NCI-H1930 (cell line): ENCODE measurements at places on chromosomes 7 and 10.

- DNase-seq = no peak
Observed at GRCh38 chr7:105448181-105448580, 59.5 kb upstream of the SRPK2 start.

GRCh38 chr10:77240706-77241349, 396.8 kb downstream of the KCNMA1 start:
- DNase-seq = no peak

DNA sequence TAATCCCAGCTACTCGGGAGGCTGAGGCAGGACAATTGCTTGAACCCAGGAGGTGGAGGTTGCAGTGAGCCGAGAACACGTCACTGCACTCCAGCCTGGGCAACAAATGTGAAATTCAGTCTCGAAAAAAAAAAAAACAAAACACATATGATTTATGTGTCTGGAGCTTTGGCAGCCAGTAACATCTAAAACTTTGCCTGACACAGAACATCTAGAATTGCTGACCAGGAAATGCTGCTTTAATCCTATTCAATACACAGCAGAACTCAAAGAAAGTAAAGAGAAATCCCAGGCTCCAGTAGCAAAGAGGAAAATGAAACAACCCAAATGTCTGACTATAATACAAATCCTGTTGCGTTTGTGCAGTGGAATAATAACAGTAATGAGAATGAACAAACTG, 4.5 kb upstream of the CCDC6 start:
- DNase-seq = no peak

GRCh38 chr10:115659616-115660015, 566.5 kb downstream of the ATRNL1 start:
- no peak for DNase-seq

DNA sequence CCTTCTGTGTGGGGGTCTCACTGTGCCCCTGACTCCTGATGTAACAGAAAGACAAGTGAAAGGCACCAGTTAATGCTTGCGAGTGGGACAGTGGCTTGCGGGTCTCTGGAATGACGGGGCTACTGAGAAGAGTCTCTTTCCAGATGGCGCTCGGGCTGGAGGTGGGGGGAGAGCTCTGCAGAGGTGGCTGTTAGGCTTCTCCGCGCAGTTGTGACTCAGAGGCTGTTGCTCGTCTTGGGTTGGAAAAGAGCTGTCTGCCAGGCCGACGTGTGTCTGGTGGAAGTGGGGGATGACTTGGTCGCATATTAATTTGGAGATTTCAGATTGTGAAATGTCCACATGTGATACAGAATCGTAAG, 27.9 kb upstream of the SH2B2 start:
- DNase-seq = no peak

DNA sequence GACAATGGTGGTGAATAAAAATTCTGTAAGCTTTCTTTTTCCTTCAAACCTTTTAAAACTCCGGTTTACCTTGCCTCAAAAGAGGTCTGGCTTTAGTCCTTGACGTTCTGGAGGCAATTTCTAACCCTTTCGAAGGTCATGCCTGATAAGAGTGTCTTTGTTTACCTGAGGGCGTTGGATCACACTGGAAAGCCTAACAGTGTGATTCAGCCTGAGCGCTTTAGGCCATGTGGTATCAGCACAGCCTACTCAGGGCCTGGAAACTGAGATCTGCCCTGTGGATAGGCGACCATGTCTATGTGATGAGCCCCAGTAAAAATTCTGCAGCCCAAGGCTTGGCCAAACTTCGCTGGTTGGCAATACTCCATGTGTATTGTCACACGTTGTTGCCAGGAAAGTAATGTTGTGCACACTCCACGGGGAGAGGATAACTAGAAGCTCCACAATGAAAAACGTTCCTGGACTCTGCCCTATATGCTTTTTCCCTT, 10.7 kb downstream of the CCDC6 start:
- DNase-seq = no peak

GRCh38 chr7:2932402-2933251, 88.5 kb upstream of the GNA12 start:
- DNase-seq = no peak

DNA sequence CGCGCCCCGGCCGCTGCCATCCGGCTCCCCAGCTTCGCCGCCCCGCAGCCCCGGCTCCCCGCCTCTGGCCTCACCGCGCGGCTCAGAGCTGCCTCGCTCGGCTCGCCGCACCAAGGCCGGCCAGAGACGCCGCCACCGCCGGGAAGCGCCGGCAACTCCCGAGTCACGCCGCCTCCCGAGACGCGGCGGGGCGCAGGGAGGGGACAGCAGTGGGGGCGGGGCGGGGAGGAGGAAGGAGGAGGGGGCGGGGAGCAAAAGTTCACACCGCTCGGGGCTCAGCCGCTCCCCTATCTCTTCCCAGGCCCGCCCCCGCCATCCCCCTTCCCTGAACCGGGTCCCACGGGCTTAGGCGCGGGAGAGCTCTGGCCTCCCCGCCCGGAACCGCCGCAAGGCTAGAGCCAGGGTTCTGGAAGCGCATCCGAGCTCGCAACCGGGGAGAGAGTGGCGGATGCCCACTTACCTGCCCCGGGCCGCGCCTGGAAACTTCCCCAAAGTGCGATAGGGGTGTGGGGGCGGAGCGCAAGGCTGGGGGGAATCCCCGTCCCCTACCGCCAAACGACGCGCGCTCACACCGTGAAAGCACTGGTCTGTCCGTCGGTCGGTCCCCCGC, 1.0 kb downstream of the CHST15 start:
- no peak for DNase-seq

- DNase-seq = no peak
Observed at GRCh38 chr7:5243261-5243660, 39.5 kb upstream of the SLC29A4 start.

GRCh38 chr7:38303866-38304265, 30.4 kb upstream of the TARP start:
- DNase-seq = no peak

- no peak for DNase-seq
Observed at GRCh38 chr7:100267648-100268047, 39.9 kb upstream of the SPDYE3 start.

DNA sequence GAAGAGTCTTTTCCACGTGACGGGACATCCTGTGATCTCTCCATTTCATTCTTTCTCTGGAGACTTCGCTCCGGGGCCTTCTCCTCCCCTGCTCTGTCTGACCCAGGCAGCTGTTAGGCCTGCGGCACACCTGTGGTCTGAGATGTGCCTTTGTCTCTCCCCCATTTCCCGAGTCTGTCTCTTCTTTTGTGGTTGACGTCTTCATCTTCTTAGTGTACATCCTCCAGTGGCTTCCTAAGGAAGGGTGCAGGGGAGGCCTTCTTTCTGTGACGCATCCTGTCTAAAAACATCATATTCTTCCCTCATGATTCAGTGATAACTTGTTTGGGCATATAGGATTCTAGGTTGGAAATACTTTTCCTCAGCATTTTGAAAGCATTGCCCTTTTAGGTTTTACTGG, 17.2 kb upstream of the ATP6V0E2 start:
- DNase-seq = no peak

DNA sequence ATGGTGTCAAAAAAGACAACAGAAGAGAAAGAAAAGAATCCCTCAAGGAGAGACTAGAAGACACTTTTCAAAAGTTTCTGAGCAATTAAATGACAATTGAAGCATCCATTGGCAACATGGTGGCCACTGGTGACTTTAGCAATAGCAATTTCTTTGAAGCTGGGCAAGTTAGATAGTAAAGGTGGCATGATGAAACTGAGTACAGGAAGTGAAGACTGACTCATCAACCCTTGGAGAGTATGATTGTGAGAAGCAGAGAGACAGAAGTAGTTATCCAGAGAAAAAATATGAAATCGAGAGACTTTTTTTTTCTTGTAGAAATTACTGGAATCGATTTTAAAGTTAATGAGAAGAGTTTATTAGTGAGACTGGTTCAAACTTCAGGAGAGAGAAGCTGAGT, 52.5 kb downstream of the DGKB start:
- DNase-seq = no peak

GRCh38 chr7:20777377-20778062, 9.2 kb downstream of the SP8 start:
- DNase-seq = no peak

DNA sequence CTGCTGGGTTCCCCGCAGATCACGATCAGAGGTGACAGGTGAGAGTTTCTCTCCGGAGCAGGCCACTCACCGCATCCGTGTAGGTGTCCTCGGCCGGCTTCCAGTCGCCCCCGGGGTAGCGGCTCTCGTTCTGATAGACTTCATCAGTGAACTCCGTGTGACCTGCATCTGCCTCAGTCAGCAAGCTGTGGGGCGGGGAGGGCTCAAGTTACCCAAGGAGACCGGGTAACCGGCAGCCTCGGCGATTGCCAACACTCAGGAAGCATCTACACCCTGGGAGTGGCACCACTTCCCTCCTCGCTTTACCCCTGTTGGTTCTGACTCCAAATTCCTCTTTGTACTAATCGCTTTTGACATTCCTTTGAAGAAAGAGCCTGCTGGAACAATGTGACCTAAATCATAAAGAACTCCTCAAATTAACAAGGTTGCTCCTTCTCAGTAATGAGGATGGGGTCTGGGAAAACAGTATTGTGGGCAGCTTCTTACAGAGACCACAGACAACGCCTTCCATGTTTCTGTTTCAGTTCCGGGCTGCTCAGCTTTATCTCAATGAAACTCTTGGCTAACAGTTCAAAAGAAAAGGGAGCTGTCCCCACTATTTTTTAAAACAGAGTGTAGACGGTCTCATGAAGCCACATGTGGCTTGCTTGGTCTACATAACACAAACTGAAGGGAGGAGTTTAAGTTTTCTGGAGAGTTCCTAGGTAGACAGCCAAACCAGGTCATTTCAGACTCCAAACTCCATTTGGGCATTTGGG, 118.1 kb downstream of the MYOF start:
- no peak for DNase-seq

GRCh38 chr7:105815576-105815975, 60.8 kb downstream of the ATXN7L1 start:
- DNase-seq = no peak

DNA sequence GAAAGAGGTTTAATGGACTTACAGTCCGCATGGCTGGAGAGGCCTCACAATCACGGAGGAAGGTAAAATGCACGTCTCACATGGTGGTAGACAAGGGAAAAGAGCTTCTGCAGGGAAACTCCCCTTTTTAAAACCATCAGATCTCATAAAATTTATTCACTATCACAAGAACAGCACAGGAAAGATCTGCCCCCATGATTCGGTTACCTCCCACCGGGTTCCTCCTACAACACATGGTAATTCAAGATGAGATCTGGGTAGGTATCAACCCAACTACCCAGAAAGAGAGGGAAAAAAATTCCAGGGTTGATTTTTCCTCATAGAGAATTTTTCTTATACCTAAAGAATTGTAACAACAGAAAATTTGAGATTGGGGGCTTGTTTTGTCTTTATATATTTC, 13.9 kb downstream of the RAPGEF5 start:
- no peak for DNase-seq

DNA sequence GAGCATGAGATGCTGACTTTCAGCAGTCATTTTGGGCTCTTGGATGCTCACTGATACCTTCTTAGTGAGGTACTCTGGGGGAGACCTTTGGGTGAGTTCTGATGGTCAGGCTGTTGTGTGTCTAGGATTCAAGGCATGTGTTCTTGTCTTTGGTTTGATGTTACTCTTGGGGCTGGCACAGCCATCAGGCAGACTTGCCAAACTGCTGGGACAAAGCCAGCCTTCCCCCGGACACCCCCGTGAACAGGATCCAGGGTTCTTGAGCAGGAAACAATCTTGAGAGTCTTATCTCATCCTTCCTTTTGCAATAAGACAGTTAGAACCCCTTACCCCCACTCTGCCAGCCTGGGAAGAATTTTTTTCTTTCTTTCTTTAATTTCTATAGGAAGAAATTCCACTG, 42.2 kb downstream of the SUFU start:
- no peak for DNase-seq

- no peak for DNase-seq
Observed at GRCh38 chr7:157775560-157776332, 438.9 kb downstream of the DNAJB6 start.

- DNase-seq = no peak
Observed at GRCh38 chr7:101124376-101125056, 2.4 kb upstream of the SERPINE1 start.

GRCh38 chr10:104899779-104900178, 258.7 kb downstream of the SORCS3 start:
- no peak for DNase-seq

GRCh38 chr7:50641442-50642405, 76.5 kb upstream of the DDC start:
- peak; percentile 8 for DNase-seq

- peak; percentile 26 for DNase-seq
Observed at GRCh38 chr7:80060218-80060806, 74.3 kb upstream of the GNAI1 start.

- no peak for DNase-seq
Observed at GRCh38 chr7:113120647-113121046, 2.3 kb upstream of the SMIM30 start.

- no peak for DNase-seq
Observed at GRCh38 chr10:12547301-12547771, 198.0 kb downstream of the CAMK1D start.

DNA sequence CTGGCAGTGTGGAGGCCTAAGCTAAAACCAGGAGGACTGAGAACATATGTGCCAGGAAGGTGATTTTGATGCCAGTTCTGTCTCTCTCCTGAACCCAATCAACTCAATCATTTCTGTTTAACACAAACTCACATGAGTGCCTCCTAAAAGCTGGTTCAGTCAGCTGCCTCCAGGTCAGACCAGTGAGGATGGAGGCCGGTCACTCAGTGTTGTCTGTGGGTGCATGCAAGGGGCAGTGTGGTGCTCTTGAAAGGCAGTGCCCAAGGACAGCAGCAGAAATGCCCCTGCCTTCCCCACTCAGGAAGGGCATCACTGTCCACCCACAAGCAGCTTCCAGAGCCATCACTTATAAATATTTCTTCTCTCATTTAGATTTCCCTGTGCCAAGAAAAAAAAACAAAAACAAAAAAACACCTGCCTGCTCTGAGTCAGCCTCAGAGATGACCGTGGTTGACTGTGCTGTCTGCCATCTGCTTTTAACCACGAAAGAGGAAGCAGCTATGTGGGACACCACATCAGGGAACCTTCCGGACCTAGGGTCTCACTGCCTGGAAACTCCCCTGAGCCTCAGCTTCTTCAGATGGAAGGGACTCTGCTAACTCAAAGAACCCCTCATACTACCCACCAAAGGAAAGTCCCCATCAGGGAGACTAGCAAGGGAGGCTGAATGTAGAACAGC, 39.1 kb downstream of the VOPP1 start:
- no peak for DNase-seq

GRCh38 chr10:62027841-62028501, 126.5 kb downstream of the ARID5B start:
- DNase-seq = no peak

GRCh38 chr10:21724687-21725367, 190.8 kb downstream of the MLLT10 start:
- DNase-seq = no peak

GRCh38 chr10:112972606-112973005, 22.6 kb downstream of the TCF7L2 start:
- DNase-seq = no peak

- DNase-seq = no peak
Observed at GRCh38 chr10:131925011-131925649, 24.3 kb downstream of the PPP2R2D start.

DNA sequence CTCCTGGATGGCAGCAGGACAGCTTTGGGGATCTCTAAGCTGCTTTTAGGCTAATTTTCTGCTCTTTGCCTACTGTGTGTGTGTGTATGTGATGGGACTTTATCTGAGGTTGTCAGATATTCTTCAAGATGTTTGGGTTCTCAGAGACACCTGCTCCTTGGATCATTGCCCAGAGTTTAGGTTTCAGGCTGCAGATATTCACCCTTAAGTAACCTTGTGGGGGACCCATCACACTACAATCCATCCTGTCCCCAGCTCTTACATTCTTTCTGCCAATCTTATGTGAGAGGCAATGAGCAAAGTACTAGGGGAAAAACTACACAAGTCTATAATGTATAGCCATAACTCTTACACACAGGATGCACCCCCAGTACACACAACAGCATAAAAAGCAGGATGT, 263.0 kb upstream of the ZWINT start:
- no peak for DNase-seq
